ENCODE measurements at places on chromosomes 7 and 10.

- DNase-seq: no peak
Observed at GRCh38 chr7:116400522-116400921, 99.0 kb upstream of the CAV2 start.

DNA sequence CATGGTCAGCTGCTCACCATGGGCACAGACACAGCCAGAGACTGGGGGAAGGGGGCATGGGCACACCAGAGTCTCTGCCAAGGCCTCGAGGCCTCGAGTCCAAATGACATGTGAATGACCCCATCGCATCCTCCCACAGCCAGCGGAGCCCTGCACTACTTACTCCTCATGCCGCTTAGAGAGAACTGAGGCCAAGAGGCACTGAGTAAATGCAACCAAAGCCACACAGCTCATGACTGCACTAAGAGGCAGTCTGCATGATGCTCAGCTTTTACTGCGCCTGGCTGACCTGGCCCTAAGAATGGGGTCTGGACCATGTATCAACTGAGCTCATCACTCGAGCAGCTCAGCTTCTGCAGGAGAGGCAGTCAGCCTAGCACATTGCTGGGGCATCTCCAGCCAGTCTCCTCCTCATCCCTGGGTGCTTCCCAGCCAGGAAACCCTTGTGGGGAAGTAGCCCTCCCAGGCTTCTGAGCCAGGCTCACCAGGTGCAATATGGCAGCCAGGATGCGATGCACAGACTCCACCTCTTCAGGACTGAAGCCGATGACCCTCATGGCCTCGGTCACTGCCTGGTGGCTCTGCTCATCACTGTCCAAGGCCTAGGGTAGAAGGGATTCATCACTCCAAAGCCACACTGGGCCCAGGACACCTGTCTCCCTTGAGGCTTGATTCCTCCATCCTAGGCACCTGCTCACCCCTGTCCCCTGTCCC lies 7.5 kb downstream of the MYO1G start:
- no peak for DNase-seq

DNA sequence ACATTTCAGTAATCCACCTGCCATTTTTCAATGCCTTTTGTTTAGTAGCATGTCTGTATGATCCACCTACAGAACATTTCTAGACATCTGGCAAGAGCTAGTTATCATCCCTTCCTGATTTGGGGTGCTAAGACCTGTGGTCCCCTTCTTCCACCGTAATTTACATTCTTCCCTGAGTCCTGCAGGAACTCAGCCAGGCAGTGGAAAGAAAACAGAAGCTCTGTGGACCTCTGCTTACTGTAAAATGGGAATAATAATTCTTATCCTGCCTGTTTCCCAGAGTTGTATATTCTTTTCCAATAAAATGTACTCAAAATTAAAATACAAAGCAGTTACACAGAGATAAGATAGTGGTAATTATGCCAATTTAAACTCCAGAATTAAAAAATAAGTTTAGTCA lies 126.9 kb downstream of the TCF7L2 start:
- no peak for DNase-seq

GRCh38 chr10:98080494-98080893 lies 50.1 kb upstream of the CRTAC1 start:
- DNase-seq: no peak

GRCh38 chr10:92024700-92025099 lies 101.1 kb downstream of the BTAF1 start:
- DNase-seq: no peak

GRCh38 chr7:148142660-148143248 lies 447.8 kb upstream of the C7orf33 start:
- no peak for DNase-seq

DNA sequence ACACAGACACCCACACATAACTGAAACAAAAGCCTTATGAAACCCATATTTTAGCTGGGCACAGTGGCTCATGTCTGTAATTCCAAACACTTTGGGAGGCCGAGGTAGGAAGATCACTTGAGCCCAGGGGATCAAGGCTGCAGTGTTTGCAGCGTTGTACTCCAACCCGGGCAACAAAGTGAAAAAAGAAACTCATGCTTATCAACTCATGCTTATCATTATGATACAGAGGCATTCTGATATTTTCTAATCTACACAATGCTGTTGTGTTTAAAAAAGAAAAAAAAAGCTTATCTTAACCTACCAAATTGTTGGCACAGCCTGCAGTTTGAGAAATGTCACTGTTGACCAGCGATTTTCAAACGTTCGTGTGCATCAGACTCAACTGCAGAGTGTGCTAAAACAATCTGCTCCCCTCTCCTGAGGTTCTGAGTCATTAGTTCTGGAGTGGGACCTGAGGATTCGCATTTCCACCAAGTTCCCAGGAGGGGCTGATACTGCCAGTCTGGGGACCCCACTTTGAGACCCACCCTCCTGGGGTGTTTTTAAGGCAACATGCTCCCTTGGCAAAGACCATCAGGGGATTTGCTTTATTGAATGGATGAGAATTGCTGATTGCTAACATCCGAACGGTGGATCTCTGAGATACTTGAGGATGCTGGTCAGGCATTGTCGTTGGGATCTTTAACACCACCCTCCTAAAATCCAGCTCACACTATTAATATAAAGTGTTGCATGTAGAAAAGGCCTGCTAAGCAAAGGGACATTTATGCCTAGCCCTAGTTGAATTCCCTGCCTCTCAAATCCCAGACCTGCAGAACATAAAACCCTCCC lies 16.2 kb downstream of the CHST3 start:
- no peak for DNase-seq

- no peak for DNase-seq
Observed at GRCh38 chr7:141431140-141431479, 120.1 kb upstream of the AGK start.

DNA sequence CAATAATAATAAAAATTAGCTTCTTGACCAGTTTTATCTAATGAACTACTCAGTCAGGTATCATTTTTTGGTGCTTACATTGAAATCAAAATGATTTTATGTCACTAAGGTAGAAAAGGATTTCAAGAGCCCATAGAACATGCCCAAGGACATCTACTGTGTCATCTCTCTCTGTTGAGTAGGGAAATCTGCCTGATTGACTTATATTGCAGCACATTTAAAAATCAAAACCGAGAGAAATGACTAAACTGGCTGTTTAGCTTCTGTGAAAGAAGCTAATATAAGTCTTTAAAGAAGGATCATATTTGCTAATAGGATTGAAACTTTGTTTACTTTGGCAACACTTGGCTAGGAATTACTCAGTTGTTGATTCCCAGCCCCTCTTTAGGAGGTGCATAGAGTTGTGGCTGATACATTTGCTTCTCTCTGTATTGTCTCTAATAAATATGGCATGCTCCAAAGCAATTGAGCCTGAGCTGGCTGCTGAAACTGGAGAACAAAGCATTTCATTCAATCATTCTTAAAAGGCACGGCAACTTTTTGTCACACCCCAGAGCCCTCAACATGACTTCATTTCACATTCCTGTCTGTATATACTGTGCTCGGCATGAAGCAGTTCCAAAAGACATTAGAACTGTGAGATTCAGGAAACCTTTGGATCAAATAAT lies 1096.9 kb upstream of the POT1 start:
- DNase-seq: no peak

DNA sequence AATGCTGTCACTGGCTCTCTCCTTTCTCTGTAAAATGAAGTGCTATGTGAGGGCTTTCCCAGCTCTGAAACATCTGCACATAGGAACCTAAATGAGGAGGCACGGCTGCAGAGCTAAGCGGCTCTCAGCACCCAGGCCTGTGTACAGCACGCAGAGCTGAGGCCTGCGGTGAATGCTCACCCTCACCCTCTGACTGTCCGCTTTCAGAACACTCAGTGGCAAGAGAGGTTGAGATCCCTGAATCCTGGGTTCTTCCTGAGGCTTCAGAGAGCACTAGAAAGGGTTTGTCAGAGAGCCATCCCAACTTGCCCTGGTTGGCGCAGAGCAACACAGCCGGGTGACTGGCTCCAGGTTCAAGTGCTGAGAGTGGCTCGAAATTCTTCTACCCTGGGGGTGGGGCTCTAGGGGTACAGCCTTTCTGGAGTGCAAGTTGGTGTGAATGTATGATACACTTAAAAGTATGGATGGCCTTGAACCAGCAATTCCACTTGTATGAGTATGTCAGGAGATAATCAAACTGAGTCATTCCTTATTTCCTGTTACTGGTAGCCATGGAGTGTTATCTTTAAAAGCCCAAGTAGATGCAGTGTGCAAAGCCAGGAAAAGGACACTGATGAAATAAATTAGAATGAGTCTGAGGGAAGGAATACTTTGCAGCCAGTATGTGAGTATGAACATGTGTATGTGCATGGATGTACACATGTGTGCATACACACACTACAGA lies 1.7 kb upstream of the CCDC201 start:
- no peak for DNase-seq

DNA sequence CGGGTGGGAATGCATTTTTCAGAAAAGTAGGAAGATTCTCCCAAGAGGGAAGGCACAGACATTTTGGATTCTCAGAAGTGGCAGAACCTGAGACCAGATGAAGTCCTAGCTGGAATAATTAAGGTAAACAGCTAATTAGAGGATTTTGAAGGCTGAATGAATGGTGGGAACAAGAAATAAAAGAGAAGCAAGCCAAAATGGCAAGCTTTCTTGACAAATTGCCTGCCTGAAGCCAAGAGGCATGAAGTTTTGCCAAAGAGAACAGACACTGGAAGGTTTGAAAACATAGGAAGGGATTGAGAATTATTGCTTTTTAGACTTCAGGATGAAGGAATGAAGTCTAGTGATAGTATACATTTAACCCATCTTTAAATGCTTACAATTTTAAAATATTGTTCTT lies 115.0 kb upstream of the SEM1 start:
- no peak for DNase-seq

DNA sequence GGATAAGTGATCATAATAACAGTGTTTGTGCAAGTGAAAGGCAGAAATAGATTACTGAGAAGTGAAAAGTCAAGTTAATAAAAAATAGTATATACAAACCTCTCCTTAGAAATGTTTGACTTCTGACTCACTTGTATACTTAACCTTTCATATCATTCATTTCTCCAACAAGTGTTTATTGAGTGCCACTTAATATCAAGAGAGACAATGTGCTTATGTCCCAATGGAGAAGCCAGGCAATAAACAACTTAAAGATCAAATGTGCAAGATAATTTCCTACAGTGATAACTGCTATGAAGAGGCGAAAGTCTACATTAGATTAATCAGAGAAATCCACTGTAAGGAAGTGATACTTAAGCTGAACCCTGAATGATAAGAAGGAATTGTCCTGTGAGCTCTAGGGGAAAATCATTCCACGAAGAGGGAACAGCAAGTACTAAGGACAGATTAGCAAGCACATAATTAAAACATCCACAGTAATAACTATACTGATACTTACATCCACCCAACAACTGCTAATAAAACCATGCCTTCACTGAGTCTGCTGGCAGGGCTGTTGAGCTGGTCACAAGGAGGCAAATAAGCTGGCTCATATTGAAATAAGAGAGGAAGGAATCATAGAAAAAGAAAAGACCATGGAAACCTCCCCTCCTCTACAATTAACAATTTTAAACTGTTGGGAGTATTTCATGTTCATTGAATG lies 203.5 kb downstream of the CTNNA3 start:
- DNase-seq: no peak

GRCh38 chr7:74252893-74253292 lies 1.3 kb downstream of the RFC2 start:
- no peak for DNase-seq

DNA sequence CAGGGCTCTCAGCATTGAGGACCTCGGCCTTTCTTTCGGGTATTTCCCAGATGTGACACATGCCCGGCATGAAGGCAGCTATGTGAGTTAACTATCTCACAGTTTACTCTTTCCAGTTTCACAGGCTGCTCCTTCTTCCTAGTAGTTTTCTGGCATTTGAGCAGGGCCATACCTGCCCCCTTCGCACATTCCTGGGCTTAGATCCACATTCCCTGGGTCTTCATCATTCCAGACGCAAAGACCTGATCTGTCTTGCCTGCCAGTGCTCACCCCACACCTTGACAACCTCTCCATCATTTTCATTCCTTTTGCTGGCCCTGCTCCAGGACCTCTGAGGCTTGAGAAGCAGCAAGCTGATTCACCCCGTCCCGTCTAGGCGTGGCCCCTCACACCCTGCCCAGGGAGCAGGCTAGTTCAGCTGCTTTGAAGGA lies 227.5 kb downstream of the WDR11 start:
- DNase-seq: no peak

GRCh38 chr7:73870041-73870492 lies 9.1 kb downstream of the TMEM270 start:
- no peak for DNase-seq

DNA sequence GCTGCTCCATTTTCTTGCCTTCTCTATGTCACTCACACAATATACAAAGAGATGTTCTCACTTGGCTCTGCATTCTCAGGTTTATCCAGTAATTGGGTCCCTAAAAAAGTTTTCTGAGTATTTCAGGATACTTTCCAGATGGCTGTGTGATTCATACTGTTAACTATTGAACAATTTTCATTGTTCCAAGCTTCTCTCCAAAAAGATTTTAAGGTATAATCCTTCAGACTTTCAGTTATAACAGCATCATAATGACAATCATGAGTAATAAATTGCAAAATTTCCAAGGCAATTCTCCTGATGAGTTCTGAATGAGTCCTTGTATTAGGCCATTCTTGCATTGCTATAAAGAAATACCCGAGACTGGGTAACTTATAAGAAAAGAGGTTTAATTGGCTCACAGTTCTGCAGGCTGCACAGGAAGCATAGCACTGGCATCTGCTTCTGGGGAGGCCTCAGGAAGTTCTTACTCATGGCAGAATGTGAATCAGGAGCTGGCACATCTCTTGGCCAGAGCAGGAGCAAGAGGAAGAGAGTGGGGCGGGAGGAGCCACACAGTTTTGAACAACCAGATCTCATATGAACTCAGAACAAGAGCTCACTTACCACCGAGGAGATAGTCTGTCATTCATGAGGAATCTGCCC lies 148.1 kb downstream of the SLC16A9 start:
- no peak for DNase-seq

GRCh38 chr10:51230887-51231585 lies 156.7 kb downstream of the PRKG1 start:
- no peak for DNase-seq

GRCh38 chr7:24949884-24950283 lies 30.1 kb downstream of the OSBPL3 start:
- DNase-seq: no peak

DNA sequence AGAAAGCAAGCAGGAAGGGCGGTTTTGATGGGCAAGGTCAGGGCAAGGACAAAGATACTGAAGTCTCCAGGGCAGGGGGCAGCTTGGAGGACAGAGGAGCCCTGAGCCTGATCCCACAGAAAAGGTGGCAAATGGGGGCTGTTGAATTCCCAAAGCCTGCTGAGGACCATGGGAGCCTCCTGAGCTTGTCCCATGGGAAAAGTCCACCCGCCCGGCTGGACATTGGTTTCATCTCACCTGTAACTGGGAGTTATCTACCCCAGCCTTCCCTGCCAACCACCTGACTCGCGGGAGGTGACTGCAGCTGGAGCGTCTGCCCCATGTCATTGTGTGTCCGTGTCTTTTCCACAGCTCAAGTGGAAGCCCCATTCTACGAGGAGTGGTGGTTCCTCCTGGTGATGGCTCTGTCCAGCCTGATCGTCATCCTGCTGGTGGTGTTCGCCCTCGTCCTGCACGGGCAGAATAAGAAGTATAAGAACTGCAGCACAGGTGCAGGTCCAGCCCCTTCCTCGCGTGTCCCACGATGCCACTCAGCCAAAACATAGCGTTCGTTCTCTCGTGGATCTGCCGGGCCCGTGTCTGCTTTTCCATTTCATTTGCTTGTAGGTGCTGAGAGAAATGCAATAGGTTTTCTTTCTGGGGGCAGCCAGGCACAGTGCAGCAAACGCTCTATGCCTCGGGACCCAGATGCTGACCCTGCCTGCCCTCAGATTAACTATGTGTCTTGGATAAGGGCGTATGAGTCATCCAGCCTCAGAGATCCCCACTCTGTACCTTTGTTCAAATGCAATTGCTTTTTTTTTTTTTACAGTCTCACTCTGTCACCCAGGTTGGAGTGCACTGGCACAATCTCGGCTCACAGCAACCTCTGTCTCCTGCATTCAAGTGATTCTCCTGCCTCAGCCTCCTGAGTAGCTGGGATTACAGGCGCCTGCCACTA lies 444.5 kb upstream of the FOXK1 start:
- DNase-seq: no peak

Data from stimulated activated CD4-positive, alpha-beta T cell treated with anti-CD3 and anti-CD28 coated beads, Interleukin-12 subunit alpha, Interleukin-12 subunit beta, amount 100 ng/mL, for 4 hours (primary cell).